Mucosa of descending colon (tissue), 3 donors: ENCODE measurements at places on chromosomes 5 and 9. TPM values are rescaled to one million over a fixed set of nuclear protein-coding genes. Genes with fewer than 3 reads are reported as not detected.

SPATA31E1 gene
- 0.06 TPM for total RNA-seq

PCA3 gene
- total RNA-seq: 0.38 TPM

JAKMIP2 gene
- total RNA-seq: 9.0 TPM

SPATA9 gene
- 0.38 TPM for total RNA-seq

NEURL1B gene
- total RNA-seq: 65.7 TPM

ZNF658 gene
- 3.6 TPM for total RNA-seq

SGCD gene
- total RNA-seq: 1.2 TPM

SGTB gene
- 8.8 TPM for total RNA-seq

ACOT12 gene
- total RNA-seq: not detected

APBA1 gene
- 10.1 TPM for total RNA-seq

SPATA24 gene
- total RNA-seq: 4.5 TPM

SLC27A6 gene
- total RNA-seq: 0.41 TPM

BSPRY gene
- total RNA-seq: 45.0 TPM

THBS4 gene
- 0.84 TPM for total RNA-seq

LIFR gene
- 13.1 TPM for total RNA-seq

DMRT2 gene
- 3.1 TPM for total RNA-seq

MRPL36 gene
- total RNA-seq: 28.6 TPM

NR4A3 gene
- 0.69 TPM for total RNA-seq
